ENCODE measurements at places on chromosomes 11 and 22.
A peak's percentile ranks its signal among the peaks of the same experiment; 100 is the strongest.

DNA sequence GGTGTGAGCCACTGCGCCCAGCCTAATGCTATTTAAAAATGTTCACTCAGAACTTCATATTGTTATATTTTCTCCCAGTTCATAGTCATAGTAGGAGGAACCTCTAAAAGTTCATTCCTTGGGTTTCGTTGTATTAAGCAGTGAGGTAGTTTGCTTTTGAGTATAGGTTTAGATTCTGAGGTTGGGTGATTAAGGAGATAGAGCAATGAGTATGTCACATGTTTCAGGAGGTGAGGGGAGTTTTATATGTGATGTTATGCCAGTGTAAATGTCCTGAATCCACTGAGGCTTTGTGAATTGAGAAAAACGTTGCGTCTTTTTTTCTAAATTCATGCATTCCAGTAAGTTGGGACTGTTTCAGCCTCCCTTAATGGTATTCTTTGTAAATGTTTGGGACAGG lies 4.2 kb downstream of the UBE2L3 start:
- DNase-seq: no peak

DNA sequence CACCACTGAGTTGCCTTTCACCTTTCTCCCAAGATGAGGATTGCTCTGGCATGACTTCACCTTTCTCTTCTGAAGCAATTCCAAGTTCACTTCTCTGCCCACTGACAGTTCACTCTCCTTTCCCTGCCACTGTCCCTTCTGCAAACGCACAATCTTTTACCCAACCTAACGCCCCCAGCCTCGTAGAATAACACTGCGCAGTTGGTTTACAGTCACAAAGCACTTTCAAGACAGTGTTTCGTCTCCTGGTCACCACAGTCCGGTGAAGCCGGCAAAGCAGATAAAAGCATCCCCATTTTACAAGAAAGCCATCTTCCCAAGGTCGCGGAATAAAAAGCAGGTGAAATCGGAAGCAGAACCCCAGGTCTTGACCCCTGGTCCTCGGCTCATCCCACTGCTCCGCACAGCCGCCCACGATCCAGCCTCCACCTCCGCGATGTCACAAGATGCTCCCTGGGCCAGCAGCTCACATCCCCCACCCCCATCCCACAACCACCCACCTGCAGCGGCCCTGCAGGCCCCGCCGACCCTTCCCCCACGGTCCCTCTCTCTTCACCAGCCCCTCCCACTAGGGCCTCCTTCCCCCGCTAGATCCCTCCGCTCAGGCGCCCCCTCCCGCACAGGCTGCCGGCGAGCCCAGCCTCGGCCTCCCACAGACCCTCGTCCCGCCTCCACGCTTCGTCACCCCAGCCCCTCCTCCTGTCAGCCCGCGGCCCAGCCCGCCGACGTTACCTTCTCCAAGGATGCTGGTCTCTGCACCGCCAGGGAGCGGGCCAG lies 585 bp downstream of the PI4KA start:
- DNase-seq: peak; percentile 87

GRCh38 chr11:100948936-100949335 lies 180.7 kb downstream of the PGR start:
- DNase-seq: no peak

- DNase-seq: no peak
Measured at GRCh38 chr11:65334696-65335295, 1.1 kb downstream of the DPF2 start.

GRCh38 chr11:58485961-58486360 lies 21.9 kb downstream of the OR5B21 start:
- no peak for DNase-seq

GRCh38 chr11:126246636-126247035 lies 22.1 kb downstream of the SRPRA start:
- DNase-seq: no peak

- DNase-seq: no peak
Measured at GRCh38 chr22:18136563-18137320, 13.2 kb upstream of the USP18 start.

- DNase-seq: no peak
Measured at GRCh38 chr11:117827521-117828511, 3.3 kb upstream of the FXYD2 start.

GRCh38 chr22:29555065-29555644 lies 1.6 kb upstream of the THOC5 start:
- DNase-seq: no peak

- DNase-seq: no peak
Measured at GRCh38 chr11:40998920-40999319, 460.5 kb downstream of the LRRC4C start.

DNA sequence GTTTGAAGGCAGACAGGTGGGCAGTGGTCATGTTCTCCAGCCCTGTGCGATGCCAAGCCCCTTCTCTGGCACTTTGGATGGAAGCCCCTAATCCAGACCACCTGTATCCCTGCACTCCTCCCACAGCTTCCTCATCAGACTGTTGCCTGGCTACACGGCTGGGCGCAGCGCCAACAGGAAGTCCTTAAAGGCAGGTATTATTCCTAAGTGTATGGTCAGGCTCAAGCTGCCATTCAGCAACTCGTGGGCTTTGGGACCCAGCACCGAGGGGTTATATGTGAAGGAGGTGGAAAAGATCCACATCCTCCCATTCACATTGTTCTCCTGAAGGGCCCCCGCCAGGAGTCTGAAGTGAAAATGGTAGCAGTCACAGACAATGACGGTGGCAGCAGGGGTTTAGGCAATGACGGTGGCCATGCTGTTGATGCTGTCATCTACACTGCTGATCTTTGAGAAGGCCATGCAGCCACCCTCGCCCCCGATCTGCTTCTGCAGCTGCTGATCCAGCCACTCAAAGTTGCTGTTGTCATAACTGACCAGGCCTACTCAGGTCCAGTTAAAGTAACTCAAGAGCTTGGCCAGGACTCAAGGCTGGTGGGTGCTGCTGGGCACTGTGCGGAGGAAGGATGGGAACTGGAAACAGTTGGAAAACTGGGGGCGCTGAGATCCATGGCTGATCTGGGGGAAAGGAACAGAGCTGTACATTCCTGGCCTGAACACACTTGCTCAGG lies 27.7 kb downstream of the OR6Q1 start:
- DNase-seq: peak; percentile 30

GRCh38 chr22:49538006-49538405 lies 289.7 kb downstream of the BRD1 start:
- DNase-seq: no peak

GRCh38 chr11:77054084-77054483 lies 12.7 kb upstream of the CAPN5 start:
- DNase-seq: no peak

GRCh38 chr22:33271390-33272161 lies 213.4 kb upstream of the SYN3 start:
- DNase-seq: peak; percentile 63

GRCh38 chr11:115802641-115803040 lies 298.4 kb upstream of the CADM1 start:
- no peak for DNase-seq

- DNase-seq: no peak
Measured at GRCh38 chr11:8177136-8177535, 8.3 kb upstream of the RIC3 start.

DNA sequence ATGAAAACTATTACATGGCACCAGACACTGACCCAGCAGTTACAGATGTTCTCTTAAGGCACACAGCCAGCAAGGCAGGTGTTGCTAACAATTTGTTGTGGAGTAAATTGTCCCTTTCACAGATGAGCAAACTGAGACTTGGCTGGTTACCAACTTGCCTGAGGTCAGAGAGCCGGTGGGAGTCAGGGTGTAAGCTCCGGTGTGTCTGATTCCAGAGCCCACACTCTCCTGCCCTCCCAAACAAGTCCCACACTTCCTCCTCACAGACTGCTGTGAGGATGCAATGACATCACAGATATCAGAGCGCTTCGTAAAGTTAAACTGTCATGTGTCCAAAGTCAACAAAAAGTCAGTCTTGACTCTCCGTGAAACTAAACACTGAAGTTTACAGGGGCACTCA lies 12.5 kb downstream of the GDPD5 start:
- DNase-seq: no peak

- DNase-seq: no peak
Measured at GRCh38 chr11:62908468-62909072, 12.6 kb downstream of the CHRM1 start.

DNA sequence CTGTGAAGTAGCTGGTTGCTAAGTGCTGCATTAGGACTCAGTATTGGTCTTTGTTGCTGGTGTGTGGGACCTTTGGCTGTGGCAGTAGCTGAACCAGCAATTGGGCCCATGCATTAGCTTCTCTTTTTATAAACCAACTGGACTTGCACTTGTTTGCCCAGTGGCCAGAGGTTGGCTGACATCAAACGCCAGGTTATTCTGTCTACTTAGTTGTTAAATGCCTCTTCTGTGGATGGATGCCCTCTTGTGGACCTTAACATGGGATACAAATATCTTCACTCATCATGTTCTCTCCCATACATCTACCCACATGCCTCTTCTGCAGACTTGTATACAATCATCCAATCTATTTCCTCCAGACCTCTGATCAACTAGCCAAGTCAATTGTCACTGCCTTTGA lies 26.4 kb upstream of the ARHGAP20 start:
- DNase-seq: no peak

GRCh38 chr22:36858966-36859365 lies 1.8 kb upstream of the NCF4 start:
- no peak for DNase-seq

- no peak for DNase-seq
Measured at GRCh38 chr11:116061322-116061721, 557.1 kb upstream of the CADM1 start.

- DNase-seq: no peak
Measured at GRCh38 chr11:44960200-44960845, 9.6 kb upstream of the TP53I11 start.

- DNase-seq: no peak
Measured at GRCh38 chr22:44944883-44945601, 64.8 kb downstream of the PHF21B start.

- DNase-seq: no peak
Measured at GRCh38 chr11:115502636-115503082, 1.6 kb downstream of the CADM1 start.

DNA sequence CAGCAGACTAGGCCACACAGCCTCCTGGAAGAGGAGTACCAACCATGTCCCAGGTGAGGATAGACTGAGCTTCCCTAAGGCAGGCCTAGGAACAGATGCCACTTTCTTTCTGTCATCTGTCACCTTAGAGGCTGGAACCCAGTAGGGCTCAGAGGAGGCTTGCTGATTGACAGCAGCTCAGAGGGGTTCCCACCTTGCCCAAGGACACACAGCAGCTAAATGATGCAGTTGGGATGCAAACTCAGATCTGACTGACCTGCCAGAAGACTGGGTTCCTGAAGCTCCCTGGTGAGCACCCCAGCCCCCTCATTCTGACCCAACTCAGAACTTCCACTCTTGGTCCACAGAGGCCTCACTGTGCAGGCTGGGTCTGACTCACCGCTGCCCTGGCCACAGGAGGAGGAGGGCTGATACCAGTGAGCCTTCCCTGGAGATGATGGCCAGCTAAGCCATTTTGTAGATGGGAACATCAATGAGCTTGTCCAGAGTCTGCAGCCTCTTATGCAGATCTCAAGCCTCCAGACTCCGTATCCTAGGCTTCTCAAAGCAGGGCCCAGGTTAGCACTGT lies 14.0 kb downstream of the CAPN5 start:
- peak; percentile 2 for DNase-seq

- no peak for DNase-seq
Measured at GRCh38 chr22:48053973-48054372, 1291.5 kb downstream of the TBC1D22A start.

- DNase-seq: no peak
Measured at GRCh38 chr11:6199174-6199810, at the start of gene OR52W1. OR52W1 (plus strand) TSS chr11:6199224; CDS start chr11:6199224, 0 bp downstream.

DNA sequence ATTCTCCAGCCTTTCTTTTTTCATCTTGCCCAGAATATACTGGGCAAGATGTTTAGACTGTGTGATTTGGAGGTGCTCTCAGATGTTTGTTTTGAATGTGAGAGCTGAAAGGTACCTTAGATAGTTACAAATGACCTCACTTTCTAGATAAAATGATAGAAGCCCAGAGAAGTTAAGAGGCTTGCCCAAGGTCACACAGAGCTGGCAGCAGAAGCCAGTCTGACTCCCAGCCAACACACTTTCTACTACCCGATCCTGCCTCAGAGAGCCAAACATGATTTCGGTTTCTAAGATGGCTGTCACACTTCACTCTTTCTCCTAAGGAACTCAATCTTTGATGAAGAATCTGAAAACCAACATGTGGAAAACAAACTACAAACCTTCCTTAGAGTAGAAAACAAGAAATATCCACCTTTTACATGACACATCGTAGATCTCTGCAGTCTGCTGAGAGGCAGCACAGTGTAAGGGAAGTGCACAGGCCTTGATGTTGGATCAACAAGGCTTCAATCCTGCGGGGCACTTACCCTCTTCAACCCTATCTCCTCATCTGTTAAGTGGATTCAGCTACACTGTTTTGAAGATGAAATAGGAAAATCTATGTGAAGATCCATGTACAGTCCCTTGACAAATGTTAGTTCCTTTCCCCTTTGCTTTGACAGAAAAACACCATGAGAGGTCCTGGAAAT lies 58.6 kb downstream of the SYTL2 start:
- DNase-seq: no peak

GRCh38 chr11:9787981-9788521 lies 124.2 kb downstream of the SWAP70 start:
- DNase-seq: peak; percentile 79

DNA sequence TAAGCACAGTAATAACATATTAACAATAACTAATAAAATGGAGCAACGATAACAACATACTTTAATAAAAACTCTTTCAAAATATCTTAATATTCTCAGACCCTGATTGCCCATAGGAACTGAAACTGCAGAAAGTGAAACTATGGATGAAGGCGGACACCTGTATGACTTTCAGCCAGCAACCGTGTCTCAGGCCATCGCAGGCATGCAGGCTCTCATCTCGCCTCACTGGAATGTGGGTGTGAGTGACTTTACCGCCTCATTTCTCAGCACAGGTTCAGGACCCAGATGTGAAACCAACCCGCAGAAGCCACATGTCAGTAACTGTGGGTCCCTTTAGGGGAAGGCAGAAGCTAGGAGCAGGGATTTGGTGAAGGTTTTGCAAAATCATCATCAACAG lies 539.1 kb downstream of the FAM181B start:
- no peak for DNase-seq

DNA sequence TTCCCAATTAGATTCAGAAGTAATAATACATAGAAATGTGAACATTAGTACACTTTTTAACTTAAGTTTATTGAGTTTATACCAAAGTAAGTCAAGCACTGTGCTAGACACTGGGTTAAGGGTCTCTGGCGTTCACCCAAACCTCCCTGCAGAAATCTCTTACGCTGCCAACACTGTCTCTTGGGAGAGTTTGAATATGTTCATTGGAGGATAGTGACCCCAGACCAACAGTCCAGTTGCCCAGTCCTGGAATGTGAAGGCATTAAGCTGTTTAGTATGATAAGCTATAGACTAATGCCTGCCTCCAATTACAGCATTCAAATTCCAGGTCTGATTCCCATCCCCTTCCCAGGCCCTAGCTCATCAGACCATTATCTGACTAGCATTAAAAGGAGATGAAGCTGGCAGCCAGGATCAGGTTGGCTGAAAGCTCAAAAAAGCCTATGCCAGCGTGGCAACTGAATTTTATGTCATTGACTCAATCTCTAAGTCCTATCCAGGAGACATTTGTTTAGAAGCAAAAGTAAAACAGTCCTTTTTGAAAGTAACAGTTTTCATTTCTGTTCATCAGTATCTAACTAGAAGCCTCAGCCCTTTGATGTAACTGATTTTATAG lies 77.8 kb downstream of the SFI1 start:
- no peak for DNase-seq

Data from Daoy (cell line).